ENCODE measurements at places on chromosomes 5 and 9. TPM values are rescaled to one million over a fixed set of nuclear protein-coding genes. Genes with fewer than 3 reads are reported as not detected.

Gene DELE1
- total RNA-seq, result 49.8 TPM

Gene C8G
- 0.94 TPM for total RNA-seq

Gene NUTM2G
- not detected for total RNA-seq

DNA sequence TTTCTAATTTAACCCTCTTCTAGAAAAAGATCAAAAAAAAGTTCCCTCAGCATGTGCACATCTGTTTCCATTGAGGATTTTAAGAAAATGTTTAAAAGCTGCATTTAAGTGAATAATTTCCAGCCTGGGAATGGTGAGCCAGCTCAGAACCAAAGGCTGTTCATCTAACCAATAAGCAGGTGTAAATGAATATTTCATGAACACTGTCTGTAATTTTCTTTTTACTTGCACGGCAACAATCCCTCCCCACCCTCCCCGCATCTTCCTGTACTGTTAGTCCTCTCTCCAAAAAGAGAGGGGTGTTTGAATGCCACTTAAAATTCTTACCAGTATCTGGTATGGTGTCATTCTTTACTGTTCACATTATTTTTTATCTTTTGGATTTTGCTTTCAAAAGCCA is 425.6 kb downstream of the PDE4D start:
- no peak for DNase-seq

DNA sequence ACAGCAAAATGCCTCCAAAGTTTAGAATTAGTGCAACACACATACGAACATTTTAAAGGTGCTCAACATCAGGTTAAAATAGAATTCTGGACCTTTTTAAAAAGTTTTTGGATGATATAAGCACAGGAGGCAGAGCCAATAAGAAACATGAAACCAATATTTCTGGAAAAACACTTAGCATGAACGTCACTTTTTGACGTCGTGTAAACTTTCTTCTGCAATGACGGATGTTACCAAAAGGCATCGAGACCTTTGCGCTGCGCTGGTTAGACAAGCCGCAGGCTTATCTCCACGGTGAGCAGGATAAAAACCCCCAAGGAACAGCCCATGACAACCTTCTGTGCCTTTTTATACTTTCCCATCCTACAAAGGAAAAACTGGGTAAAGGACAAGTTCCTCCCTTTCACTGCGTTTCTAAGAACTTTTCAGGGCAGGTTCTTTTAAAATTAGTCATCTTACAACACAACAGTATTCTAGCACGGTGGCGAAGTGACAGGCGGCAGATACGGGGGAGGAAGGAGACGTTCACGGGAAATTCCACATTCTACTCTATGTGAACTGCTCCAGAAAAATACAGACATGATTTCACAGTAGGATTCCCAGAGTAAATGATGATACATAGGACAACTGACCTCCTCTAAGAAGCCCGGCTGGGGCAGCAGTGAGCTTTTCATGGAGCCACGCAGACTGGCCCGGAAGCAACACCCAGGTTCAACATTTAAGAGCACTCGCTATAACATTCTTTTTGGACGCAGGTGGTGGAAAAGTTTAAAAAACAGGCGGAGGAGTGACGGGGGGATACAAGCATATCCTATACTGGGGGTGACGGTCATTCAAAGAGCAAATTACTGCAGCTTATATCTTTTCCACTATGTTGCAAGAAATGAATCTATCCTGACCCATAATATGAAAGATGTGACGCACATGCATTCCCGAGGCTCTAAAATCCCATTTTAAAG is 52.4 kb downstream of the USP20 start:
- peak; percentile 70 for DNase-seq

DNA sequence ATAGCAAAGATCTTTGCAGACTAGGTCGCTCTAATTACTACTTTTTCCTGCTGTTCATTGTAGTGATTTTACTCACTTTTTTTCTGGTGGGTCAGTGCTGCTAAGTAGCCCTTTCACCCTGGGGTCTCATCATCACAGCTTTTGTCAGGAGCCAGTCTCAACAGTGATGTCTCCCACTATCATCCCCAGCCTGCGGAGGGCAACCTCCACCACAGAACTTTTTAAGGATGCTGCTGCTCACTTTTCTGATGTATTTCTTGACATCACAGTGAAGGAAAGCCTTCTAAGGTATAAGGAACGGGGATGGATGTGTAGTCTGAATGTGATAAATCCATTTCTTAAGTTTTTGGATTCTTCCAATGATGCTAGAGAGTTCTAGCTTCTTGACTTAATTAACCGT is 242.5 kb upstream of the RIOK2 start:
- no peak for DNase-seq

- no peak for DNase-seq
These were observed 164.8 kb downstream of the EFNA5 start for GRCh38 chr5:107505763-107506534.

DNA sequence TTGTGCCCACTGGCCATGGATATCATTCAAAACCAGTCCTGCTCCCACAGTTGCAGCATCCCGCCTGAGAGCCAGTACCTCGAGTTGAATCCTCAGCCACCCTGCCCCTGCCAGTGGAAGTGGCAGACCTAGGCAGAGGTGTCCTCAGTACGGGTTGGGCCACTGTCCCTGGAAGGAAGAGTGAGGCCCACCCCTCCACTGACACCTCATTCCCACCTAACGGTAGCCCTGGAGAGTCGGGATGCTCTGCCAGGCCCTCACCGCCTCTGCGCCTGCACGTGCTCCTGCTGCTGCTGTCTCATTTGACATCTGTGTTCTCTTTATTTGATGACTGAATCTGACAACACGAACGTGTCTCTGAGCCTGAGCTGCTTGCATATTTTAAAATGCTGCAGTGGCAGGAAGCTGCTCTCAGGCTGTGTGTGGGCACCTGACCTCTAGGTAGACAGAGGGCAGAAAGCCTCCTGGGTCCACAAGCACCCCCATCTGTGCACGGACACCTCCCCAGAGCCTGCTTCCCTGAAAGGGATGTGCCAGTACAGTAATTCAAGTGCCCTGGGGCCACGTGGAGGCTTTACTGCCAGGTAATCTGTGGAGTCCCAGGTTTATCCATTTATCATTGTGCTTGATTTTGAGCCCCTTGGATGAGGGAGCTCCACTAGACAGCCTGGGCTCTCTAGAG is 194.7 kb downstream of the CACNA1B start:
- no peak for DNase-seq

- no peak for DNase-seq
These were observed 160.4 kb downstream of the SPATA31D1 start for GRCh38 chr9:82148901-82149461.

All from activated T-cell treated with anti-CD3 and anti-CD28 coated beads, Interleukin-2, amount 50 U/mL, for 4 hours (primary cell).